Mesothelial cell of epicardium (in vitro differentiated cells): ENCODE measurements at places on chromosomes 7 and 10.
A peak's percentile ranks its signal among the peaks of the same experiment; 100 is the strongest.

GRCh38 chr10:3132036-3133025, 40.3 kb downstream of the PITRM1 start:
- DNase-seq: no peak

GRCh38 chr7:48182718-48183369, 11.6 kb downstream of the ABCA13 start:
- DNase-seq: no peak

- no peak for DNase-seq
Observed at GRCh38 chr10:121285406-121286196, 312.6 kb downstream of the FGFR2 start.

- no peak for DNase-seq
Observed at GRCh38 chr7:78191475-78192079, 393.0 kb downstream of the PHTF2 start.

DNA sequence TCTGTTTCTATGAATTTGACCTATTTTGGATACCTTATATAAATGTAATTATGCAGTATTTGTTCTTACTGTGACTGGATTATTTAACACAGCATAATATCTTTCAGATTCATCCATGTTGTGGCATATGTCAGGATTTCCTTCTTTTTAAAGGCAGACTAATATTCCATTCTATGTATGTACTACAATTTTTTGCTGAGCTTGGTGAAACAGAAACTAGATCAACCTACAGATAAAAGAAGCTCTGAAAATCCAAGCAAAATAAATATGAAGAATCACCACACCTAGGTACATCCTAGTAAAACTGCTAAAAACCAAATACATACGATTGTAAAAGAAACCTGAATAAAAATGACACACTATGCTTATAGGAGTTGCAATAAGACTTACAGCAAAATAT, 300.5 kb downstream of the HTR7 start:
- DNase-seq: no peak

GRCh38 chr7:47326808-47327207, 255.1 kb downstream of the TNS3 start:
- DNase-seq: no peak

DNA sequence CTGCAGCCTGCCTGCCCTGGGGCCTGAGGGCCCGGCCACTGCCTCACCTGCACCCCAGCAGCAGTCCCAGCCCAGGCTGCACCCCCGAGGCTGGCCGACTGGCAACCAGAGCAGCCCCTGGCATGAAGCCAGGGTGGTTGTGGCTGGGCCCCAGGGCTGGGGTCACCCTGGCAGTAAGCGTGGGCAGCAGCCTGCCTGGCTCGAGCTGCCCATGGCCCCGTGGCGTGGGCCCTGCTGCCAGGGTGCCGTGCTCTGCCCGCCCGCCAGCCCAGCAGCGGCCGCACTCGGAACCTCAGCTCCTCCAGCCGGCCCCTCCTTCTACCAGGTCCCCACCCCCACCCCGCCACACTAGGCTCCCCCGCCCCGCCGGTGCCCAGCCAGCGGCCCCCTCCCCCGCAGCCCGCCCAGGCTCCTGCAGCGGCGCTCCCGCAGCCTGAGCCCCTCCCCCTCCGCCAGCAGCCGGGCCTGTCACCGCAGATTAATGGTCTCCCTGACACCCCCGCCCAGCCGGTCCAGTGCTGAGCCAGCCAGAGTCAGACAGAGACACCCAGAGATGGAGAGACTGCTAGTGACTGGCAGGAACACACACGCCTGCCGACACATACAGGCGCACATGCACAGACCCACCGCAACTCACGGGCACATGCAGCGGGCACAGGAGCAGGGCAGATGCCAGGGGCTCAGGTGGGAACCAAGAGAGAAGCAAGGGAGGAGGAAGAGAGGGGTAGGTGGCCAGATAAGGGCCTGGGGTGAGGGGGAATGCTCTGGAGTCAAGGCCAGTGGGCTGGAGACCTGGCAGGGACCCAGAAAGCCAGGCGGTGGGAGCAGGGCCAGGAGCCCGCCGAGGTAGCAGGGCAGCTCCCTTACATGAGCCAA, 22.4 kb downstream of the KCNH2 start:
- DNase-seq: peak; percentile 74

GRCh38 chr7:132407764-132408163, 168.5 kb downstream of the PLXNA4 start:
- DNase-seq: no peak

- DNase-seq: no peak
Observed at GRCh38 chr7:421136-421991, 98.3 kb downstream of the PDGFA start.

DNA sequence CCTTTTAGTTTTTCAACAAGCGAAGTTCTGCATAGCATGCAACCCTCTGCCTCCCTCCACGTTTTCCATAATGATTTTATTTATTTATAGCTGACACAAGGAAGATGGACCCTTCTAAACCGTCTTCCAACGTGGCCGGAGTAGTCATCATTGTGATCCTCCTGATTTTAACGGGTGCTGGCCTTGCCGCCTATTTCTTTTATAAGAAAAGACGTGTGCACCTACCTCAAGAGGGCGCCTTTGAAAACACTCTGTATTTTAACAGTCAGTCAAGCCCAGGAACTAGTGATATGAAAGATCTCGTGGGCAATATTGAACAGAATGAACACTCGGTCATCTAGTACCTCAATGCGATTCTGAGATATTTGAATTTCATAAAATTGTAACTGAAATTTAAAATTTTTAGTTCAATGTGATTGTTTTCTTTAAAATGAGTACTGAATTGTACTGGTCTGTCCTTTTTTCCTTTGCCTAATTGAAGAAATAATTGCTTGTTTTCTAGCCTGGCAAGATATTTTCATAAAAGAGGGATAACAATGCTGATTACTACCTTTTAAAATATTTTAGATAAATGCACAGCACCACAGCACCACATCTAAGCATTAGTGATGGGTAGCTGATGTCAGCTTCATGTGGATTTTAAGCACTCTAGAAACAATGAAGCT, 41.5 kb upstream of the SLC39A12 start:
- no peak for DNase-seq

DNA sequence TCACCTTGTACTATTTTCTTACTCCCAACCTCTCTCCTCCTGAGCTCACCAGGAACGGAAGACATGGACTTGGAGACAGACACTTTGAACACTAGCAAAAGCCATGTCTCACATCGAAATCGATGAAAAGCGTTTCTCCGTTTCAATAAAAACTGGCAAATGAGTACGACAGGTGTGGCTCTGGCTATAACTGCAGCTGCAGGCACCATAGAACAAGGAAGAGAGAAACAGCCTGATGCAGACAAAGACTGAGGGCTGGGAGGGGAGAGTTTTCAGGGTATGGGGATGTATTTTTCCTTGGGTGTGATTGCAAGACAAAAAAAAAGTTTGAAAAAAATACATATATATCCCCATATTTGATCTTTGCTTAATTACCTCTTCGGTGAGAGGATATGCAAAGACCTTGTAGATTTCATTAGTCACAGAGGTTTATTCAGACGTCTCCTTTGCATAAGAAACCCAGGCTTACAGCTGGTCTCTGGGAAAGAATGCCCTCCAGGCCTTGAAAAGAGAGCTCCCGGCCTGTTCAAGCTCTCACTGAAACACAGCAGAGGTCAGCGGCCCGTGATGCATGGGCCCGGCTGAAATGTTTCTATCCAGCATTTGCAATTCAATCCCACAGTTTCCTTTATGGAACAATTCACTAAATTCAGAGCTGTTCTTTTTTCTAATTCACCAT, 63.1 kb downstream of the TLL2 start:
- no peak for DNase-seq

DNA sequence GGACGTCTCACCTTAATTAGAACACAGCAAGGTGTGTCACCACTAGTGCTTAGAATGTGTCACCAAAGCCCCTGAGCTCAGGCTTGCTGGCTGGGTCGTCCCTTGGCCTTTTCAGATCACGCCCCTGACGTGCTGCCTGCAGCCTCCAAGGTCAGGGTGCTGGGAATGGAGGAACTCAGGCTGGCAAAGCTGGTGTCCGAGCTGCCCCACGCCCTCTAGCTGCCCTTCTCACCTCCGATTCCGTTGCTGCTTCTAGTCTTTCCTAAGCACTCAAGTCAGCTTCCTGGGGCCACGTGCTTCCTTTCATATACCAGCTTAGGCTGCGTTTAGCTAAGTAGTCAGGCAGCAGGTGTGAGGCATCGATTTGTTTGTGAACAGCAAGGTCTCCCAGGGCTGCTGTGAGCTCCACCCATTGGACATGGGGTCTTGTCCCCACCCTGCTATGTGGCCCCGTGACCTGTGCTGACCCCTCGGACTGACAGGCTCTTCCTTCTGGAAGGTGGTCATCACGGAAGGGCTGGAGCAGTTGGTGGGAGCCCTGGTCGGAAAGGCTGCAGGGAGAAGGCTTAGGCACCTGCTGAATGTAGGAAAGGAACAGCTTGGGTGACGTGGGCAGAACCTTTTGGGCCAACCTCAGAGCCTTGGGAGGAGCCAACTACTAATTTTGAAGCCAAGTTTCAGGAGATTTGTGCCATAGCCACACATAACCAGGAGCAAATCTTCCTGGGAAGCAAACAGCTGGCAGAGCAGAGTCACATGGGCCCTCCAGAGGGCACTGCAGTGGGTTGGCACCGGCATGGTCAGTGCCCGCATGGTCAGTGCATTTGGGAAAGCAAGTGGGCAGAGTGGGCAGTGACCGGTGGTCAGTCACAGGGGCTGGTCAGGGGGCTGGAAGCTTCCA, 28.8 kb downstream of the VIPR2 start:
- DNase-seq: no peak

DNA sequence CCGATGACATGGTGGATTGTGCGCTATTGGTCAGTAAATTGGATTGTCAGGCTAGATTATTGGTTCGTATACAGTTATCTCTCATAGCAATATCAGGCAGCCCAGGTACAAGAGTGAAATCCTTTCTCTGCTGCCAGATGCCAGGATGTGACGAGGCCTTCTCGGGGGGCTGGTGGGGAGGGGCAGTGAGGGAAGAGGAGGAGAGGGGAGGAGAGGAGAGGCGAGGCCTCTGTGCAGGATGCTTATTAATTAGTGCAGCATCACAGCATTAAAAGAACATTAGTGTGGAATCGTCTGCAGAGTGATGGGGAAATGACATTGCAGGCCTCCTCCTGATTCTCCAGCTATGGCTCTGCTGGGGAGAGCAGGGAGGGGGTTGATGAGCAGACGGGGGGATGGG, 30.5 kb upstream of the SLF2 start:
- DNase-seq: no peak

DNA sequence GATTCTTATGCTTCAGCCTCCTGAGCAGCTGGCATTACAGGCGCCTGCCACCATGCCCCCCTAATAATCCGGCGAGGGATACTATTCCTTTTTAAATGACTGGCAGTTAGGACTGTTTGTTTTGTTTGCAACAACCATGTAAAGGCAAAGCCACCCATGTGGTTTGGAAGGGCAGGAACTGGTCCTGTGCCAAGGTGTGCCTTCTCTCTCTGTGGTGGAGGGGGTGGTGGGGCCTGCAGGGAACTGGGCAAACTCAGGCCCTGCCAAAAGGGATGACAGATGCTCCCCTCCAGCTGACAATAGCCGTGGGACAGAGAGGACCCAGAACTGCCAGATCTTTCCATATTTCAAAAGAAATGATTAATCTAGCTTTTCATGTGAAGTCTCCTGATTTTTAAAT, 23.5 kb upstream of the WAPL start:
- no peak for DNase-seq

DNA sequence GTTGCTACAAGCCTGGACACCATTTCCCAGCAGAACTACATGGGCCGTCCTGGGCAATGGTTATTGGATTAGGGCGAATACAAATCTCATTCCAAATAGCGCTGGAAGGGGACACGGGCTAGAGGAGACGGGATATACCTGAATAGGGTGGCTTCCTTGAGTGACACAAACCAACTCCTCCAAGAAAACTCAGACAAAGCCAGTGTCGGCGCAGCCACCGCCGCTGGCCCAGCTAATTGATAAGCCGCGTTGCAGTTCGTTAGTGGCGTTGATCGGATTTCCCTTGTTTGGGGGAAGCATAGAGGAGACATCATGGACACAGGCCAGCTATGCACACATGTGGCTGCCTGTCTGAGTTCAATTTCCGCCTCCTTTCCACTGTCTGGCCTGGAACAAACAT, 55.7 kb downstream of the EBF3 start:
- DNase-seq: no peak

DNA sequence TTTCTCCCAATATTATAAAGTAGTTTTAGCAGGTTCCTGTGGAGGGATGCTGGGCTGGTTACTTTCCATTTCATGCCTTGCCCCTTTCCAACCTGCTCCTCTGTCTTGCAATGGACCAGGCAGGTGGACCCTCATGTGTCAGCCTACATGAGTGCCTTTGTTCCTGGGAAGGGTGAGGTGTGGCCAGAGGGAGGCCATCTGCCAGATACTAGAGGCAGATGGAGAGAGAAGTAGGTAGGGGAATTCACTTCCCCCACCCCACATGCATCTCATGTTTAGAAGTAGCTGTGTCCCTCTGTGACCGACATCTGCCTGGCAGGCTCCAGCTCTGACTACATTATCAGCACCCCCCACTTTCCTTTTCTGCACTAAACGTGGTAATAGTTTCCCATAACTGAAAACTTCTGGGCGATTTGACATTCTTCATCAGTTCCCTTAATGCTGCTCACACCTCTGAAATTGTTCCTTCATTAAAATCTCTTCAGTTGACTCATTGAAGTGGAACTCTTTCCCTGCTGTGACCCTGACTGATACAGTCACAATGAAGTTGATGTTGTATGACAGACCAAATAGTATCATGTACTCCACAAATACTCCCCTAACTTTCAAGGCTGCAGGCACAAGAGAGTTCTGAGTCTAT, 396.3 kb upstream of the FZD8 start:
- DNase-seq: no peak

DNA sequence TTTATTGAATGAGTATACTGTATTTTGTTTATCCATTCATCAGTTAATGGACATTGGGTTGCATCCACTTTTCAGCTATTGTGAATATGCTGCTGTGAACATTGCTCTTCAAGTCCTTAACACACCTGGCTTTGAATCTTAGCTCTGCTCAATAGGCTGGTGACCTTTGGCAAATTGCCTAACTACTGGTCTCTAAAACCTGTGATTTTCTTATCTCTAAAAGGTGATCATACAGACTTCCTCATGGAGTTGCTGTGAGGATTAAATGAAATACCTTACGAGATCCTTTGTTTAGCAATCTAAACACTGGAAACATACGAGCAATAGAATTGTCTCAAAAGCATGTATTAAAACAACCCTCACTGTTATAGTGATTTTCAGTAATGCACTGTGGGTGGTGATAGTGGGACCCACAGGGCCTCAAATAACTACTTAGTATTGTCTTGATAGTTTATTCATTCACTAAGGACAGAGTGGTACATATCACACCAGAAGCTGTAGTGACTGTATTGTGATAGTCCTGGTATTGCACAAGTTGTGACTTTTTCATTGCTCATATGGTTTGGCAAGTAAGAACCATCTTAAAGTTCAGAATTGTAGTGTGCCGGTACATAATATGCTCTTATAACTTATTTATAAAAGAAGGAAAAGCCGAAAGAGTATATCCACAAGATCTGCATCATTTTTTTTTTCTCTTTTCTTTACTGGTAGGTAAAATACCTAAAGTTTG, 257.6 kb downstream of the EXOC4 start:
- DNase-seq: no peak

- DNase-seq: no peak
Observed at GRCh38 chr7:142401951-142402350, 144.1 kb upstream of the PRSS58 start.

DNA sequence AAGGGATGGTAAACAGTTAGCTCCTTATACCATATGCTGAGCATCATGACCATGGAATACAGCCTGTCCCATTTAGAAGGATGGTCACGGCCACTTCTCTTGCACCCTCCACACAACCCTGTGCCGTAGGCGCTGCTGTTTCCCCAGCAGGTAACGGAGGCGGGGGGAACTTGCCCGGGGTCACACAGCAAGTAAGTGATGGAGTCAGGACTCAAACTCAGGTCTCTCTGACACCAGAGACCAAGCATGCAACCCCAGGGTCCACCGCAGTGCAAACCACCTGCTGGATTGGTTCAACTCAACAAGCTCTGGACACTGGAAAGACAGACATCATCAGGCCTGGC, 71.6 kb downstream of the ZRANB1 start:
- no peak for DNase-seq
